Prostate gland (tissue), 2 donors: ENCODE measurements at places on chromosomes 4 and X.
A peak's percentile ranks its signal among the peaks of the same experiment; 100 is the strongest.

GRCh38 chr4:87141428-87141827 is 79.0 kb downstream of the KLHL8 start:
- DNase-seq: no peak

GRCh38 chr4:53378171-53378482 is 686 bp downstream of the FIP1L1 start:
- no peak for DNase-seq

GRCh38 chr4:122898370-122899150 is 23.8 kb downstream of the NUDT6 start:
- peak; percentile 70 for DNase-seq

- DNase-seq: no peak
These were observed 82.0 kb downstream of the DCTD start for GRCh38 chr4:182835006-182835740.

- DNase-seq: no peak
These were observed 29.7 kb downstream of the PDHA1 start for GRCh38 chrX:19373351-19373891.

DNA sequence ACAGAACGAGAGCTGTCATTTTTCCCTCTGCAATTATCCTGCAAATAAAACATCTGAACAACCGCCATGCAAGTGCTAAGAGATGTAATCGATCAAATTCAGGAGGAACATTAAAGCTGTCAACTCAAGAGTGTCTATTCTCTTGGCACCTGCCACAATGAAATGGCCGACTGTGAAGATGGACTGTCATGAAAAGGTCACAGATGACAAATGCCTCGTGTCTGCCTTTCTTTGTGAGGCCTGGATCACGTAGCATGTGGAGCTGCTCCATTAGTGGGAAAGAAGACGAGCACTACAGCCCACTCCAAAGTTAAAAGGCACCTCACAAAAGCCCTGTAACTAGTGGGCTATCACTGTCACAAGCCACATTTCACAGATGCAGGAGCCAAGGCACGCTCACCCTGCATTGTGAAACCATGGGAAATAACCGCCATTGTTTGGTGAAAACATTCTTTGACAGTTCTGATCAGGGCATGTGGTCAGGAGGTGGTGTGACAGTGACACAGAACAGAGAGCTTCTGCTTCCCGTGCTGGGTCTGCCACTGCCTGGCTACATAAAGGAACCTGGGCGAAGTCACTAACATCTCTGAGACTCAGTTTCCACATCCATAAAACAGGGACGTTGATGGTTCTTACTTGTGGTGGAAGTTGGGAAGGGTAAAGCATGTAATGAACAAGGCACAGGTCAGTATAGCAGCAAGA is 98.9 kb downstream of the EVC2 start:
- DNase-seq: no peak

- DNase-seq: no peak
These were observed 495.2 kb downstream of the INPP4B start for GRCh38 chr4:142350871-142351270.

GRCh38 chr4:155011163-155011780 is 197.2 kb upstream of the NPY2R start:
- DNase-seq: no peak

- no peak for DNase-seq
These were observed 230.0 kb downstream of the HS3ST1 start for GRCh38 chr4:11198516-11199305.

- DNase-seq: no peak
These were observed 146.6 kb upstream of the PBDC1 start for GRCh38 chrX:76026292-76026691.

DNA sequence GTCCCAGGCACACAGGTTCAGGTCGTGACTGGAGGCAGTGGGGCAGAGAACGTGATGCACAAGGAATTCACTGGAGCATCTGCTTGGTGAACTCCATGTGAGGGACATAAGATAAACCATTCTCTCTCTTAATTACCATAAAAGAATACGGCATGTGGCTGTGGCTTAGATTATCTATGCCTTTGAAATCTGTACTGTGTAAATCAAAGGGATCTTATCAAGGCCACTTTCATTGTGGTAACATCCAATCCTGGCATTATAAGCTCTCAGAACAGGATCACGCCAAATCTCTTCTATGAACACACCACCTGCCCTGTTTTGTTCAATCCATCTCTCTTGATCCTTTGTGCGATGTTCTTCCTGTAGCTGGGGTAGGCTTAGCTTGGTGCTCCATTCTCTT is 192.3 kb downstream of the SPATA18 start:
- no peak for DNase-seq

- no peak for DNase-seq
These were observed 30.0 kb upstream of the GALNT7 start for GRCh38 chr4:173138624-173139023.

DNA sequence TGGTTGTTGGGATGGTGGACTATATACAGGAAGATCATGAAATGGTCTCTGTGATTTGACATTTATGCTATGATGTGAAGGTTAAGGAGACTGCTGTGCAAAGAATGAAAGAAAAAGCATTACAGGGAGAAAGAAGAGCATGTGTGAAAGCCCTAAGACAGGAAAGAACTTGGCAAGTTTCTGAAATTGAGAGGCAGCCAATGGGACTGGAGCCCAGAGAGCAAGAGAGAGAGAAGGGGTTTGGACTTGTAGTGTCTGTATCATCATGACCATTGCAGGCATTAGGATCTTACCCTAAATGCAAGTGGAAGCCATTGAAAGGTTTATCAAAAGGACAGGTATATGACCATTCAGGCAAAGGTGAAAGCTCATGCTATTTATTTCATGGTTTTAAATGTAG is 147.1 kb downstream of the NAA11 start:
- DNase-seq: peak; percentile 48

DNA sequence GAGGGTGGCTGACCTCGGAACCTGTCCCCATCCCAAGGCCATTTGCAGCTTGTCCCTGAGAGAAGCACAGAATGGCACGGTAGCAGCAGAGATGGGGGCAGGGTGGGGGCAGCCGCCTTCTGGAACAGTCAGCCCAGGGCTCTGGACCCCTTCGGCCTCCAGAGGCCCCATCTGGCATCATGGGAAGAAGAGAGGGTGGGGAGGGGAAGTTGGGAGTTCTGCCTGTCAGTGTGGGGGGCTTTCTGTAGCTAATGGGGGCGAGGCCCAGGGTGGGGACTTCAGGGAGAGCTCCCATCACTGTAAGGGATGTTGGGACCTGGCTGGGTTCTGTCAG is 62.9 kb upstream of the ADRA2C start:
- no peak for DNase-seq

DNA sequence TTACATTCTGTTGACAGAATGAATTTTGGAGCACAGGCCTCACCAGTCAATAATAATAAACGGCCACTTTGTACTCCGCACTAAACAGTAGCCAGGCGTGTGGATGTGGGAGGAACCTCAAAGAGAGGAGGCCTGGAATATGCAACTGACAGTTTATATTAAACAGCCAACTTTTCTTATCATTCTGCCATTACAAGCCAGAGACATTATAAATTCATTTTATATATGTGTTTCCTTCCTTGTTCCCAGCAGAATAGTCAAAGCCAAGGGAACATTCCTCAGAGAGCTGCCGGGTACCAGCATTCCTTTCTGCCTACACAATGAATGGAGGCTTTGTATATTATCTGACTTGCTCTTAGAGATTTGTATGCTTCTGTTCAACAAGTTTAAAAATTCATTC is 436.5 kb upstream of the FTHL17 start:
- no peak for DNase-seq

DNA sequence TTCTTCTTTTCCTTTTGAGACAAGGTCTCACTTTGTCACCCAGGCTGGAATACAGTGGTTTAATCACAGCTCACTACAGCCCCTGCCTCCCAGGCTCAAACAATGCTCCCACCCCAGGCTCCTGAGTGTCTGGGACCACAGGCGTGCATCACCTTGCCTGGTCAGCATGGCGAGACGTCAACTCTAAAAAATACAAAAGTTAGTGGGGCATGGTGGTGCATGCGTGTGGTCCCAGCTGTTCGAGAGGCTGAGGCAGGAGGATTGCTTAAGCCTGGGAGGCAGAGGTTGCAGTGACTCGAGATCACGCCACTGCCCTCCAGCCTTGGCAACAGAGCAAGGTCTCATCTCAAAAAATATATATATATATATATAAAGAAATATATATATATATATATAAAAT is 242.4 kb downstream of the SHOX start:
- no peak for DNase-seq

- no peak for DNase-seq
These were observed 132.3 kb upstream of the PTCHD1 start for GRCh38 chrX:23202326-23202725.

DNA sequence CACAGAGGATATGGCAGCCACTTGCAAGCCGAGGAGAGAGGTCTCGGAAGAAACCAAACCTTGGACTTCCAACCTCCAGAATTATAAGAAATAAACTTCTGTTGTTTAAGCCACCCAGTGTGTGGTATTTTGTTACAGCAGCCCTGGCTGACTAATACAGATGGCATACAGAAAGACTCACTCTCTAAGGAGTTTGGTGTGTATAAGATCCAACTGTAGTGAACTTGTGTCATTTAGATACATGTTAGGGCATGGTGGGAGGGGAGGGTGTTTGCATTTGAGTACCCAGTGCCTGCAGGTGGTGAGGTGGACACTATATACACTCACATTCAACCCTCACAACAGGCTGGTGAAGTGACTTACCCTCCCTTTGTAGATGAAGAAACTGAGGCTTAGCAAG is 233.2 kb upstream of the KLF3 start:
- DNase-seq: no peak

GRCh38 chr4:10045481-10045880 is 24.2 kb upstream of the SLC2A9 start:
- DNase-seq: no peak

GRCh38 chr4:40612831-40613230 is 16.8 kb downstream of the RBM47 start:
- peak; percentile 58 for DNase-seq

GRCh38 chr4:159206427-159206871 is 103.6 kb downstream of the RAPGEF2 start:
- no peak for DNase-seq

DNA sequence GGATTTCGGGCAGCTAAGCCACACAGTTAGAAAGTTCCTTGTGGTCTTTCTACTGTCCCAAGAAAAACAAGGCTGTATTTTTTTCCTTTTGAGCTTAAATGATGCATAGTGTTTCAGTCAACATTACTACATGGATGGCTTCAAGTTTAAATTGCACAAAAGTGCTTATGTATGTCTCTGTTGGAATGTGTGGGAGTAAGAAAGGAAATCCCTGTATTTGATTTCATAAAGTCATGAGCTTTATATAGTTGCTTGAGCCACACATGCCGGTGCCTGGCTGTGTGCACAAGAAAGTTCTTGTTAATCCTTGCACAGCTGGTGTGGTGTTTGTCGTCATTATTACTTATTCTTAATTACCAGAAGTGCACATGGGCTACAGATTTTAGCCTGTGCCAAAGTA is 262.2 kb downstream of the ARHGAP10 start:
- DNase-seq: no peak

DNA sequence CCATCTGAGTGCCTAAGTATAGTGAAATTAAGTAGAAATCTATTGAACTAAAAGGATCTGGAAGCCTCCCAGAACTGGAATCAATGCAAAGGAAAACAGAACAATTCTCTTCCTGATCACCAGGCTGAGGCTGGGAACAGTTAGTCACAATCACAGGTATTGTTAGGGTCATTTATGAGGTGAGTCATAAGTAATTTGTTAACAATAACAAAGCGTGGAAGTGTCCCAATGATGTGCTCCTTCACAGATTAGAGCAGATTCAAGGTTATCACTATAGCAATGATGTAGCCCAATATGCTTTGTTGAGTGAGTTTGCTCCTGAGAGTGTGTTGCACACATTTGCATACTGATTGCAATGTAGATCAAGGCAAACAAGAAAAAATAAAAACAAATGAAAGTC is 228.1 kb downstream of the ZNF674 start:
- DNase-seq: no peak

- DNase-seq: no peak
These were observed 154.0 kb downstream of the TMEM47 start for GRCh38 chrX:34503119-34503518.

DNA sequence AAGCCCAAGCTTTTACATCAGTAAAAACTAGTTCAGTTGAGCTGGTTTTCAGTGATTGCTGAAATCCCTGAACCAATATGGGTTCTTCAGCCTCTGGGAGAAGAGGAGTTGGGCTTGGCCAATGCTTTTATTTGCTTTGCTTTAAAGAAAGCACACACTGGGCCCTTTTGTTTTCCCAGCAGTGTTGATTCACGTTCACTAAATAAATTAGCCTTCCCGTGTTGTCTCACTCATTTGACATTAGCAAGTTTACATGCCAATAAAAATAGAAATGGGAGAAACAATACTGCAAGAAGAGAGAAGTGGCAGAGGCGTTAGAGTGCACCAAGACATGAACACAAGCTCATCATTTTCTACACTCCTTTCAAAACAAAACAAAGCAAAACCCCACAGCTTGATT is 136.2 kb downstream of the SHROOM3 start:
- DNase-seq: peak; percentile 76

- peak; percentile 94 for DNase-seq
These were observed 10.5 kb downstream of the ACSL1 start for GRCh38 chr4:184815046-184815877.

DNA sequence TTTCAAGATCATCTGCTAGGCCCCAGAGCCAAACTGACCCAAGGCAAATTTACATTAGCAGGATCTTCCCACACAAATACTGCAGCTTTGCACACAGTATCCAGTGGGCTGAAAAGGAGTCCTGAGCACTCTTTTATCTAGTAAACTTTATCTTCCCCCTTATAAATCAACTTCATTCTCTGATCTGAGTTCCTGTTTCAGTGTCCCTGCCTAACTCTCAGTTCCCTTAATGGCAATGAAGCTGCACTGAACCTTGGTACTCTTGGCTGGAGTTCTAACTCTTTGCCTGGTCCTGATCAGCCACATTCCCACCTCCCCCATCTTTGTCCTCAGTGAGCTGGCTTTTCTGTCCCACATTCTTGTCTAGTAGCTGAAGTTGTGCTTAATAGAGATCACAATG is 37.4 kb downstream of the EDA2R start:
- no peak for DNase-seq

GRCh38 chrX:102345916-102346315 is 93.9 kb downstream of the NXF2B start:
- DNase-seq: peak; percentile 17

DNA sequence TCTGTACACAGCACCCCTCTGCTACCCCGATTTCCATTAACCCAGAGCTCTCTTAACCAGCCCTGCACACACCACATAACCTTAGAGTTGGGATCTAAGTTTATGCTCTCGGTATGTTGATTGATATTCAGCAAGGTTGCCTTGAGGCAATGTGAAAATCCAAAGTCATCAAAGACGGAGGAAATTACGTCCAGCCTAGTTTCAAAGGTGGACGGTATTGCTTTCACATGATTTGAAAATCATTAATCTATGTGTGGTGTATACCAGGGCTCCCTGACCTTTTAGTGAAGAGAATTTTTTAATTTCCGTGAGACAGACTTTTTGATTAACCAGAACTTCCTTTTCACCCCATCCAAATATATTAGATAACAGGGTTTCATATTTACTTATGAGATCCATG is 272.5 kb upstream of the LCORL start:
- DNase-seq: no peak

GRCh38 chrX:46587158-46587557 is 13.6 kb downstream of the CHST7 start:
- no peak for DNase-seq
